Esophagus squamous epithelium (tissue), 5 donors: ENCODE measurements at places on chromosomes 7 and 10. TPM values are rescaled to one million over a fixed set of nuclear protein-coding genes. Genes with fewer than 3 reads are reported as not detected.

The BAMBI gene
- 3.3 TPM for total RNA-seq

DNA sequence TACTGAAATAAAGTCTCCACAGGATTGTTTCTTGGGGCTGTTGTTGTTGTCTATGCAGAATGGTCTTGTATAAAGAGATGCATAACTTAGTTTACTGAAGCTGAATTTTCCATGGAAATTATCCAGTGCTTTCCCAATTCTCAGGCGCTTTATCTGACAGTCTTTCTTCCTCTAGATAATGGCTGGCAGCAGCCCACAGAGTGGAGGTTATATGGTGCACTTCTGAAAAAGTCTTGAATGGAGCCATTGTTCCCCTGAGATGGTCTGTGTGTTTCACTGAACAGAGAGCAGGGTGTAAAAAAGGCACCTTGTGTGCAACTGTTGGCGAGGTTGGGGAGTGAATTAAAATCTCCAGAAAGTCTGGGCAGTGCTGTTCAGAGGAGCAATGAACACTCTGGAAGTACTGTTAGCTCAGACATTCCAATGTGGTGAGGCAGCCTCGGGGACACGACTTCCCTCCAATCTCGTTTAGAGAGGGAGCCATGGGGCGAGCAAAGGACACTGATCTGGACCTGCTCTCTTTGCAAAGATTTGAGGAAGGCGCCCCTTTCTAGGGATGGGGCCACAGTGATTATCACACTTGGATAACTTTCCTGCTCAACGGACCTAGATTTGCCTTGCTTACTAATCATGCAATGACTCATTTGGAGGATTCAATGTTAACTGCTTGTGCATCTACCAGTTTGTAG, 2.0 kb upstream of the PLCE1 start:
- H3K36me3 ChIP-seq: no peaks in the 10 kb centered on the region

GRCh38 chr7:30459591-30460245, 18.9 kb downstream of the NOD1 start:
- H3K27me3 ChIP-seq: no peaks in the 10 kb centered on the region
- no peak overlapping the region for H3K4me3 ChIP-seq
- no peak for DNase-seq
- H3K36me3 ChIP-seq: no peaks in the 10 kb centered on the region

The PLOD3 gene
- total RNA-seq: 2.5 TPM

The SHH gene
- not detected for total RNA-seq
